ENCODE measurements at places on chromosomes 2 and 18.

DNA sequence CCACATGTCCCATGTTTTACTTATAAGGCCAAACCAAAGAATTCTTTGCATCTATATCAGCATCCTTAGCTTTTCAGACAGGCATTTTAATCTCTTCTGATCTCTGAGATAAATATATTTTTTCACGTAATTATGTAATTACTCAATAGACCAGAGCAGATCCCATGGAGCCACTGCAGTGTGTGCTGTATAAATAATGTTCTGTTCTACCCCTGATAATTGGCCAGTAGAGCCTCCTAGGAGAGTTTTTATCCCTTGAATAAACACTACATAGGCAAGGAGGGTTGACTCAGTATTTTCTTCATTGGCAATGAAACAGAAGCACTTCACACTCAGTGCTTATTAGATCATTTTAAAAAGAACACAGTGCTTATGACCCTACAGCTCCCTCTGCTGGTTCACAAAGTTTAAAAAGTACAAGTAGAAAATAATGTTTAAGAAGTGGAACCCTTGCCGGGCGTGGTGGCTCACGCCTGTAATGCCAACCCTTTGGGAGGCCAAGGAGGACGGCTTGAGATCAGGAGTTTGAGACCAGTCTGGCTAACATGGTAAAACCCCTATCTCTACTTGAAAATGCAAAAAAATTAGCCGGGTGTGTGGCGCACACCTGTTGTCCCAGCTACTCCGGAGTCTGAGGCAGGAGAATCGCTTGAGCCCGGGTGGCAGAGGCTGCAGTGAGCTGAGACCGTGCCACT lies 91.9 kb downstream of the PPP1R1C start:
- DNase-seq: no peak

GRCh38 chr2:197591339-197592072 lies 75.6 kb downstream of the MOB4 start:
- no peak for DNase-seq

- no peak for DNase-seq
These were observed 98.1 kb upstream of the YPEL5 start for GRCh38 chr2:30048636-30049175.

DNA sequence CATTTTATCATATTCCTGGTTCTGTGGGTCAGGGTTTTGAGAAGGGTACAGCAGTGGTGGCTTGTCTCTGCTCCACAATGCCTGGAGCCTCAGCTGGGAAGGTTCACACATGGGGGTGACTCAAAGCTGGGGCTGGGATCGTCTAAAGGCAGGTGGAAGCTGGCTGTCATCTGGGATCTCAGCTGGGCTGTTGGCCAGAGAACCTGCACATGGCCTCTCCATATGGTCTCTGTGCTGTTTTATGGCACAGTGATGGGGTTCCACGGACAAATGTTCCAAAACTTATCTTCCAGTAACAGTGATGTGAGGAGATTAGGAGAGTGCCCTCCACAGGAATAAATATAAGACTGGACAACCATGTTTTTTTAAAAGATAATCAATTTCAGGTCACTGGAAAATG lies 191.4 kb downstream of the SS18 start:
- no peak for DNase-seq

- no peak for DNase-seq
These were observed 2.5 kb downstream of the ANXA4 start for GRCh38 chr2:69744456-69744855.

- no peak for DNase-seq
These were observed 1.3 kb downstream of the SPTBN1 start for GRCh38 chr2:54457323-54458023.

DNA sequence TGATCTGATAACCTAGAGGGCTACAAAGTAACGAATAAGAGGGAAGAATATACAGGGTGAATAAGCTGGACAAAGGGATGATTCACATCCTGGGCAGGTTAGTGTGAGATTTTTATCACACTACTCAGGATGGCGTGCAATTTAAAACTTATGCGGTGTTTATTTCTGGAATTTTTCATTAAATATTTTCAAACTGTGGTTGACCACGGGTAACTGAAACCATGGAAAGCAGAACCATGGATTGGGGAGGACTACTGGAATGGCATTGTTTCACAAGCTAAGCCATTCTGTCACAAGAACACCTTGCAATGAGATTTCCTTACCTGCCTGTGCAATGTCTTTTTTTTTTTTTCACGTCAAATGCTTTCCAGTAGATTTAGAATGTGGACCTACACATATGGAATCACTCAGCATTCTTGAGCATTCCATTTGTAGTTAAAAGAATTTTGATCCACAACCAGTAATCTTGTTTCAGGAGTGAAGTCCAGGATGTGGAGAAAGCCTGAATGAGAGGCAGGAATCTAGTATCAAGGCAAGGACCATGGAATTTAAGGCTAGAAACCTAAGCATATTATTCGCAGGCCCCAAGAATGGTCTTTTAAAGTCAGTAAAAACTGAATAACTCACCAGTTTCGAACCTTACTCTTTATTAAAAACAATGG lies 8.0 kb upstream of the CDK15 start:
- no peak for DNase-seq

DNA sequence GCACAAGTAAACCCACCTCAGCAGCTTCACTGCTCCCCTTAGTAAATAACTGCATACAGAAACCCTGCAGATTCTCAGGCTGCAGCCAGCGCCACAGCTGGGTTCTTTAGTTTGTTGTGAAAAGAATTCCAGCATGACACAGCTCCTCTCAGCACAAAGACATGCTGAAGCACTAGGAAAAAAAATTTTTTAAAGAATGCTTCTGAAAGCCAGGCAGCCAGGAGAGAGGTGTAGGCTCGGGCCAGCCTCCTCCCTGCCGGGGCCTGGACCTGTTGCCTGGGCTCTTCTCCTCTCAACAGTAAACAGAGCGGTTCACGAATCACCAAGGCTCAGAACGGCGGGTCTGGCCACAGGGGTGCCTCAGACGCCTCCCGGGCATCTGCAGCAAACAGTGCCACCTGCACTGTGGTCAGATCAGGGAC lies 95.7 kb upstream of the POU3F3 start:
- no peak for DNase-seq

- no peak for DNase-seq
These were observed 70.4 kb downstream of the KCTD1 start for GRCh38 chr18:26477828-26478466.

- DNase-seq: peak; percentile 38
These were observed at the start of gene MYO5B for GRCh38 chr18:50194631-50195532. Gene MYO5B (minus strand): TSS chr18:50195147. CDS start chr18:50194793, 354 bp downstream.

DNA sequence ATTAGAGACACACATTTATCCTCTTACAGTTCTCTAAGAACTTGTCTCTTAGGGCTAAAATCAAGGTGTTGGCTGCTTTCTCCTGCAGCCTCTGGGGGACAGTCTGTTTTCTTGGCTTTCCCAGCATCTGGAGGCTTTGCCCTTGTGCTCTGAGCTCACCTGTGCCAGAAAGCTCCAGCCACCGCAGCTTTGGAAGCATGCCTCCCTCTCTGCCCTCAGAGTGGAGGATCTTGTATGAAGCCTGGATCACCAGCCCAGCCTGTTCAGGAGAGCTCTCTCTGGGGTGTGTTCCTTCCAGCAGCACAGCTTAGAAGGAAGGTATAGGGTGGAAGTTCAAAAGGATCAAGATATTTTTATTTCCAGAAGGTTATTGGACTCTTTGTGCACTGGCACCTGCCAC lies 53.1 kb upstream of the TPO start:
- DNase-seq: no peak

DNA sequence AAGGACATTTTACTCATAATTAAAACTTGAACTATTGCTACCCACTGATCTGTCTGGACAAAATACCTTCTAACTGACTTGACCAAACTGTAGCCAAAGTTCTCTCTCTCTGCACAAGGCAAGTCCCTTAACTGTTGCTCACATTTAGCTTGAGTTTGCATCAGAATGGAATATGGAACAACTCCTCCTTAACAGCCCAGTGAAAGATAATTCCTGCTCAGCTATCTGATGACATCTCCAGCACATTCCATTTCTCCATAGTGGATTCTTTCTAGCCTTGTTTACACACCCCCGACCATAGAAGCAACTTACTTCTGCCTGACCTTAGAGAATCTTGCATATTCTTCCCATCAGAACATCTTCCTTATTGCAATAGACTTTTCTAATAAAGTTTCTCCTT lies 317.2 kb upstream of the CDH2 start:
- no peak for DNase-seq

- DNase-seq: no peak
These were observed 7.2 kb upstream of the LAMA3 start for GRCh38 chr18:23682045-23682444.

Data from stimulated activated CD4-positive, alpha-beta T cell treated with anti-CD3 and anti-CD28 coated beads, Interleukin-1b, Interleukin-23, amount 100 ng/mL, for 48 hours (primary cell).